ENCODE measurements at places on chromosomes 12 and 14.

- DNase-seq = no peak
These were observed 18.5 kb downstream of the SFSWAP start for GRCh38 chr12:131729254-131729955.

DNA sequence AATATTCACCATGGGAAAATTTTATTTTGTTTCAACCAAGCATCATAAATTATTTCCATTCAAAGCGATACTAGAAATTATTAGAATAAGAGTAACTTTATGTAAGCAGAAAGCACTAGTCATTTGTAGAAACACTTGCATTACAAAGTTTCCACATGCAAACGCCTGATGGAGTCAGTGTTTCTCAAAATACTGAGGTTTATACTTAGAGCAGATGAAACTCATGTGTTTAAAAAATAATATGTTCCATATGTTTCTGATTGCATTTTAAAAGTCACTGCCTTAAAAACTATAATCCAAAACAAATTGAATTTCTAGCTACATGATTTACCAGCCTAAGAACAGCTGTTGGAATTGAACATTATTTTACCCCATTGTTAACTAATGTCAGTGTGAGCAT, 1246.4 kb downstream of the SLC16A7 start:
- DNase-seq = no peak

- DNase-seq = no peak
These were observed 20.7 kb upstream of the TAS2R14 start for GRCh38 chr12:10959804-10960203.

DNA sequence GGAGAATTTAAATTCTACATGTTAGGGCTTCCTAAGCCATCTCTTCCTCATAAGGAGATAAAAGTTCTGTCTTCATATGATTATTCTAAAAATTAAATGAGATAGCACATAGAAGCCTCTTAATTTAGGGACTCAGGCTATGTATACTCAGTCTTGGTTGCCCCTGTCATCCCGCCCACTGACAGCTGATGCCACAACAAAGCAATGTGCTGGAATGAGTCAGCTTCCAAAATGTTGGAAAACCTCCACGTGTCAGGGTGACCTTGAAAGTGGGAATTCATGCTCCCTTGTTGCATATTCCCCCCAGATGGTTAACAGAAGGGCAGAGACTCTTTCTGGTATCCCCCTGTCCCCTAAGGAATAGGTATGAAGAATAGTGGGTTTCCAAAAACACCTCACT, 238.0 kb upstream of the DDHD1 start:
- DNase-seq = no peak

- DNase-seq = no peak
These were observed 10.7 kb downstream of the CCND2 start for GRCh38 chr12:4284306-4284705.

DNA sequence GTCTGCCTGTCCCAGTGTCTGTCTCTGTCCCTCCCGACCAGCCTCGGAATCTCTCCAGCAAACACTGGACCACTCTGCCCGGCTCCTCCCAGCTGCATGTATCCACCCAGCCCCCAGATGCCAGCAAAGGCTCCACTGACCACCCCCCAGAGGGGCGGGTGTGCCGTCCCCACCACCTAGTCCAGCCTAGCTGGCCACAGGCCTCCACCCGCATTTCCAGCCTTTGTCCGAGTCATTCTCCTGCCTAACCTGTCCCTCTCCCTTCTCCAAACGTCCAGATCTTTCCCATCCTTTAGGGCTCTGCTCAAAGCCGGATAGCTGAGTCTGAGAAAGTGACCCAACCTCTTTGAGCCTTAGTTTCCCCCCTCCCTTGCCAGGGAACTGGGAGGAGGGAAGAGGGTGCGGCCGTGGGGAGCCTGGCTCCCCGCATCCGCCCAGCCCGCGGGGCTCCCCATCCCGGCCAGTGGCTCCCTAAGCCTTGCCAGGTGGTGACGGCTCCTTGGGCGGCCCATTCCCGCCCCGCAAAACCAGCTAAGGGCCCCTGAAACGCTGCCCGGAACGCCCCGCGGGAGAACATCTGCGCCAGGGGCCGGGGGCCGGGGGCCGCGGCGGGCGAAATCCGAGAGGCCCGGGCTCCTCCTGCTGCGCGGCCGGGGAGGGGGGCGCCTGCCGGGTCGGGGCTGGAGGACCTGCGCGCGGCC, 34.6 kb upstream of the ANKRD9 start:
- no peak for DNase-seq

DNA sequence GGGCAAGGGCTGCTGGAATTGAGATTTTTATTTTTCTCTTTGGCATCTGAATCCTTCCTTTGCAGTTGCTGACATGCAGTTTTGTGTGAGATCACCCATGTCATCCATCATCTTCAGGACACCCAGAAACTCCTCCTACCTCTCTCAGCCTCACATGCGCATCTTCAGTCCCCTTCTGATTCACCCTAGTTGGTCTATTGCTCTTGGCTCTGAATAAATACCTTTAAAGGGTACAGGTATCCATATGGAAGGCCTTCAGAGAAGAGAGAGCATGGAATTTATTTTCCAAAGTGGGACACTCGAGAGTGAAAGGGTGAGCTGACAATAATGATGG, 41.8 kb downstream of the NTF3 start:
- no peak for DNase-seq

DNA sequence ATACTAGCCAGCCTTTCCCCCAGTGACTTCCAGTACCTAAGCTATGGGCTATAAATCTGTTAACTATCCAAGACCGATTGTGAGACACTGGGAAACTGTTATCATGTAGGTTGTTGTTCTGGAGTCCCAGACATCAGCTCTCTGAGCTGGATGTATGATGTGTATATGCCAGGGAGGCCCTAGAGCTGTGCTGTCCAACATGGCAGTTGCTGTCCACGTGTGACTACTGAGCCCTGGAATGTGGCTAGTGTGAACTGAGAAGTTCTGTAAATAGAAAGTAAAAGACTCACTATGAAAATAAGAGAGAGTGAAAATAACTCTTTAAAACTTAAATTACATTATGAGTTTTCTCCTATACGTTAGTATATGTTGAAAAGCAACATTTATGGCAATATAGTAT, 755.8 kb upstream of the FBXO33 start:
- DNase-seq = no peak

- DNase-seq = peak; percentile 81
These were observed 198.3 kb upstream of the AMIGO2 start for GRCh38 chr12:47277972-47278448.

DNA sequence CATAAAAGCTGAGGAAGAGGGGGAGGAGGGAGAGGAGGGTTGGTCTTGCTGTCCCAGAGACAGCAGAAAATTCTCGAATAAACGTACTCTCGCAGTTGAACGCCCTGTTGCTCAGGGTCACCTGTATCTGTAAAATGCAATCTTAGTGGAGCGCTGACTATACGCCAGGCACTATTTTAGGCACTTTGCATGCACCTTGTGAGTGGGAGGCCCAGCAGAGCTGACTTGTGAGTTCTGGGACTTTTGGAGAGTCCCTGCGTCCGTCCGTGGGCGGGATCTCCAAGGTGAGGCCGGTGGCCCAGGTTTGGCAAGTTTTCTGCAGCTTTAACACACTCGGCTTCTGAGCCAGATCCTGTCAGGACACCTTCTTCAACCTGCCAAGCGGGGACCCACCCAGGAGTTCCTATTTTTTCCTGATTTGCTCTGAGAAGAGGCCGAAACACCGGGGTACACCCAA, 32.5 kb upstream of the PLEKHG6 start:
- DNase-seq = no peak

DNA sequence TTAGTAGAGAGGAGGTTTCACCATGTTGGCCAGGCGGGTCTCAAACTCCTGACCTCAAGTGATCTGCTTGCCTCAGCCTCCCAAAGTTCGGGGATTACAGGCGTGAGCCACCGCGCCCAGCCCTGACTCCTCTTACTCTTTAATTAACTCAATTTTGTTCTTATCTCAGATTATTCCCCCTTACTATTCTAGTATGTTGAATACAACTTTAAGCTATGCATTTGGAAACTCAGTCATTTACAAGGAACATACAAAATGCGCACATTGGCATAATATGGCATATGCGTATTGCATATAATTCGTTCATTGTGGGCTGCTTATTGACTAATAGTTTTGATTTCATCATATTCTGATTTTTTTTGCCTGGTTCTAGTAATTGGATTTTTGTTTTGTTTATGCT, 10.8 kb upstream of the CD163 start:
- DNase-seq = no peak

DNA sequence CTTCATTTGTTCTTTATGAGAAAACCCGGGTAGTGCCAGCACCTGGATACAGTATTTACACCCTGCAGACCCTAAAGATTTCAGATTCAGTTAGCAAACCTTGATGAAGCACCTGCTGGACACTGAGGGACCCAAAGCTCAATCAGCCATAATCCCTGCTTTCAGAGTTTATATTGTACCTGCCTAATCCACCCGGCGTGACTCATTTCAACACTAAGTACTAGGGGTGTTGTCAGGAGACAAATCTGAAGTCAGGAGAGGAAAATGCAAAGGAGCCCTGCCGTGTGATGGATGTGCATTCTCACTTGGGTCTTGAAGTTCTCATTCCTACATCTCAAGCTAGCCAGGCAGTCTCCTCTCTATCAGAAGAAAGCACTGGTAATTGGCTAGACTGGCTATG, 176.7 kb upstream of the BCL2L14 start:
- no peak for DNase-seq

DNA sequence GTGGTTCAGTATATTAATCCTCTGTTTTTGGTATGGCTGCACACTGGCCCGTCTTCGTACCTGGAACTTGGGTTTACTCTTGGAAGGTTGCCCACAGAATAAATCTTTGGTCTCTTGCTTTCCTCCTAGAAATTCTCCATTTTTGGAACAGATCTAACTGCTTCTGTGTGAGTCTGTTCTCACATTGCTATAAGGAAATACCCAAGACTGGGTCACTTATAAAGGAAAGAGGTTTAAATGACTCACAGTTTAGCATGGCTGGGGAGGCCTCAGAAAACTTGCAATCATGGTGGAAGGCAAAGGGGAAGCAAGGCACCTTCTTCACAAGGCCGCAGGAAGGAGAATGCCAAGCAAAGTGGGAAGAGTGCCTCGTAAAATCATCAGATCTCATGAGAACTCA, 407.8 kb upstream of the PDE3A start:
- no peak for DNase-seq

- DNase-seq = no peak
These were observed 112.3 kb downstream of the ZFP36L1 start for GRCh38 chr14:68680541-68681051.

GRCh38 chr12:52518574-52519386, 1.4 kb downstream of the KRT5 start:
- DNase-seq = no peak

- DNase-seq = no peak
These were observed 7.3 kb downstream of the LHX5 start for GRCh38 chr12:113464452-113464775.

DNA sequence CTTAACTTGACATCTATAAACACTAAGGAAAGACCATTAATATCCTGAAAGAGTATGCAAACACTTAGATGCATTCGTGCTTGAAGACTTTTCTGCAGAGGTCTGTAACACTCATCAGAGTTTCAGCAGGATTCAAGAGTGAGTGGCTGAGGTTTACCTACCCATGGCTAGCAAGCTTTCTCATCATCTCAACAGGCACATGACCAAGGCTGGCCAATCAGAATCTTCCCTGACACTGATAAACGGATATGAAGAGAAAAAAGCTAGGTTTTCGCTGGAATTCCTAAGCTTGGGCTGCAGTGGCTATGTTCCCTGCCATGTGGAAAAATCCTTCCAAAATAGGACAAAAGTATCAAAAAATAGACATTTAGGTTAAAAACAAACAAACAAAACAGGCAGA, 162.1 kb upstream of the USP15 start:
- DNase-seq = no peak

DNA sequence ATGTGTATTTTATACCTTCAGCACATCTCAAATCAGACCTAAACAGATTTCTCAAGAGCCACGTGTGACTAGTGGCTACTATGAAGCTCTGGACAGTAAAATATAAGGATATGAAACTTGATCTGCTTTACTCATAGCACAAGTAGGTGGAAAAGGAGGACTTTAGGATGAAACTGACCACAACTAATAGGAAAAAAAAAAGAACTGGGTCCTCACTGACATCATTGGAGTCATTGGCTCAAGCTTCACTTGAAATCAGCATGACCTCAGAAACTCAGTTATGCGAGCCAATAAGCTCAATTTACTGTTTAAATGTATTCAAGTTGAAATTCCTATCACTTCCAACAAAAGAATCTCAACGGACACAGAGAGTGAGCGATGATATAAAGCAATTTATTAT, 34.1 kb upstream of the CIT start:
- DNase-seq = no peak

DNA sequence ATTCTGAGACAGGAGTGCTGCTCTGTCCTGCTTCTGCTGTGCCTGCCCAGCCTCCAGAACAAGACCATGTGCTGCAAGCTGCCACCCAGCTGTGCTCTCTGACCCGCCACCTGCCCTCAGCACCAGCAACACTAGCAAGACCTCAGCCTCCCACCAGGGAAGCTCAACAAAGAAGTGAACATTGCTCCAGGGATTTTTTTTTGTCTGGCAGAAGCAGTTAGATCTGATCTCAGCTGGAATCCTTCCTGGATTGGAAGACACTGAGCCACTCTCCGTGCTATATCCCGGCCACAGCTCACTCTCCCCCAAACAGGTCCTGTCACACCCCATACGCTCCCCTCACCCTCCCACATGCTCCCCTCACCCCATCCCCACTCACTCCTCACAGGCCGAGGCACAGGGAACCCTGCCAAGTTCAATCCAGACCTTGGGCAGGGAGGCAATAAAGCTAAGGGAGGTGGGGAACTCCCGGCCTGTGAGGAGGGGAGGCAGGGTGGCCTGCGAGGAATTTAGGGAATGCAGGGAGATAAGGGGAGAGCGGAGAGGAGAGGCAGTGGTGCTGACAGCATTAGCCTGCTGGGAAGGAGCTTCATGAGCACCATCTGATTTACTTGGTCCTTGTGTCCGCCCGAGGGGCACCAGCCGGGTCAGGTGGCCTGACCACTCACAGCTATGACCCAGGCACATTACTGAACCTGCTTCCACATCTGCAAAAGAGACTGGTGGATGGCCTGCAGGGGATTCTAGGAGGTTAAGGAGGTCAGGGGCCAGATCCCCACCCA, 29.7 kb downstream of the CCDC85C start:
- no peak for DNase-seq

DNA sequence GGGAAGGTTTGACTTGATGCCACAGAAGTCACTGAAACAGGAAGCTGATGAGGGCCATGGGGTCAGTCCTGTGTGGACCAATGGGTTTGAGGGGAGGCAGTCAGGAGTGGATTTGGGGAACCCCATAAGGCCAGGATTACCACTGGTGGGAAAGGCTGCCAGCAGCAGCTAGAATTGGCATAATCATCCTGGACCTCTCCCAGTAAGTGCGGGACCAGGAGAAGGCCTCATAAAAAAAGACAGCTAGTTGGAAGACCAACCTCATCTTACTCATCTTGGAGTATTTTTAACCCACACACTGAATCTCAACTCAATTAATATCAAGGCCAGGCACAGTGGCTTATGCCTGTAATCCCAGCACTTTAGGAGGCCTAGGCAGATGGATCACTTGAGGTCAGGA, 22.7 kb downstream of the TBX3 start:
- DNase-seq = no peak

- no peak for DNase-seq
These were observed 102.9 kb downstream of the EGLN3 start for GRCh38 chr14:33848009-33848408.

- DNase-seq = no peak
These were observed 743 bp downstream of the PUS1 start for GRCh38 chr12:131929581-131930456.

- DNase-seq = no peak
These were observed 53.2 kb downstream of the ERC1 start for GRCh38 chr12:1044199-1044598.

GRCh38 chr14:34980337-34980900, 2.4 kb upstream of the SRP54 start:
- no peak for DNase-seq

GRCh38 chr14:29216268-29217232, 450.0 kb downstream of the FOXG1 start:
- DNase-seq = no peak
